ENCODE measurements at places on chromosomes 11 and 22.

DNA sequence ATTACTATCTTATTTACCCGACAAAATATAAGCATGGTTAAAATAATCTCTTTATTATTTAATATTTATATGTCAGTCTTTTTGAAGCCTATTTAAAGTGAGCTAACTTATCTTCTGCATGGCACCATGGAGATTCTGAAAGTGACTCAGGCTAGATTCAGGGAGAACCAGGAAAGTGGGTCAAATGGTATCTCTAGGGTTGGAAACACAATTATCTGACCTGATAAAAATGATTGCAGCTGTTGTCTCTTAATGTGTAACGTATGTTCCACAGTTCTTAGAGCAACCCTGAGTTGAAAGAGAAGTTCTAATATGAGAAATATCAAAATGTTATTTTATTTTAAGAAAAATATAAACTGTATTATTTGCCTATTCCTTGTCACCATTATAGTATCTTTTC, 143.1 kb upstream of the CARD18 start:
- DNase-seq: no peak

- no peak for DNase-seq
Observed at GRCh38 chr22:19619144-19620009, 94.9 kb upstream of the SEPTIN5 start.

GRCh38 chr22:24156141-24156912, 25.0 kb upstream of the SUSD2 start:
- DNase-seq: peak; percentile 58

DNA sequence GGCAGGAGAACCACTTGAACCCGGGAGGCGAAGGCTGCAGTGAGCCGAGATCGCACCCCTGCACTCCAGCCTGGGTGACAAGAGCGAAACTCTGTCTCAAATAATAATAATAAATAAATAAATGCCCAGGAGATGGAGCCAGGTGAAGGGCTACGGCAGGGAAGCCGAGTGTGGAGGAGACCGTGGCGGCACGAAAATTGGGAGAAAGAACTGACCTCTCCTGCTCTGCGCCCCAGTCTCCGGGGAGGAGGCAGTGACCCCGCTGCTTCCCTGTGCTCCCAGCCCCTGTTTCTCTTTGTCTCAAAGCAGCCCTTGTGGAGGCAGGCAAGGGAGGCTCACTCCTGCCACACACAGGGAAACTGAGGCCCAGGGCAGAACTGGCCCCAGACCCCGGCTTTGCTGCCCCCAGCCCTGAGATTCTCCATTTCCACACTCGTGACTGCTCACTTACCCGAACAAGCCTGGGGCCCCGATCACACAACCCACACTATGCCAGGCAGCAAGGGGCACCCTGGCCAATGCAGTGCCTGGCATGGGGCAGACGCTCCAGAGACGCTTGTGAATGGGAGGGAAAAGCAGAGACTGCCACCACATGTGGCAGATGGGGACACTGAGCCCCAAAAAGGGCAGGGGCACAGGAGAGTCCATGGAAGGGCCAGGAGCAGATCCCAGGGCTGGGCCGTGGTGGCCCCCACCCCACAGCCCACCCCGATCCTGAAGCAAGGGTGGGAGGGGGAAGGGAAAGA, 80.4 kb upstream of the PRR5 start:
- DNase-seq: no peak

- no peak for DNase-seq
Observed at GRCh38 chr11:58923300-58923788, 15.9 kb upstream of the GLYATL1 start.

- no peak for DNase-seq
Observed at GRCh38 chr11:14645015-14645912, 1.7 kb downstream of the PDE3B start.

GRCh38 chr11:112024773-112025678, at the start of gene DLAT:
TSS of gene DLAT (plus strand) at chr11:112025408. CDS start at chr11:112025473, 65 bp downstream.
- DNase-seq: peak; percentile 74

DNA sequence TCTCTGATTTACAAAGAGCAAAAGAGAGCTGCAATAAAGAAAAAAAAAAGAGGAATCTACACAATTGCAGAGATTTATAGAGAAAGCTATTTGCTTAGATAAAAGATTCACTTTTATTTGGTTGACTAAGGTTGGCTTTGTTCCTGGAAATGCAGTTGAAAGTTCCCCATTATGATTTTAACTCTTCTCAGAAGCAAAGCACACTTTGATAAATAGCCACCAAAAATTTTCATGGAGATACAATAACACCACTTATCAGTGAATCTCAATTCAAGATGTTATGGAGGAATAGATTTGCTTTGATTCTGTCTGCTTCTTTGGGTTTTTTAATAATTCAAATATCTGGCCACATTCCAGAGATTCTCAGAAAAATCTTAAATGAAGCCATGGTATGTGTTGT, 88.5 kb upstream of the ANO3 start:
- no peak for DNase-seq

DNA sequence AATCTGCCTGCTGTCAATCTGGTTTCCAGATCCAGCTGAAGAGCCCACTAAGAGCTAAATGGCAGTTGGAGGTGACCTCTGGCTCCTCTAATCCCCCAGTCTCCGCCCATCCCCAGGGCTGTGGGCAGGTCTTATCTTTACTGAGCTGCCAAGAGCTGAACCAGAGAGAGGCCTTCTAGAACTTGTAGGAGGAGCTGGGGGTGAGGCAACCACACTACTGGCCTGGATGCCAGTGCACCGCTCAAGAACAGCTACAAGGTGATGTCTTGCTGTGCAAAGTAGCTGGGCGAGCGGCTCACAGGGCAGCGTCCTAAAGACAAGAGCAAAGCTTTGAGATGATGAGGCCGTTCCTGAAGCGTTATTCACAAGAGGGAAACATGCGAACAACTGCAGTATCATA, 374.6 kb downstream of the CTTN start:
- no peak for DNase-seq

GRCh38 chr11:134392953-134393615, 19.0 kb downstream of the B3GAT1 start:
- DNase-seq: no peak

- no peak for DNase-seq
Observed at GRCh38 chr11:116932181-116932580, 94.8 kb upstream of the APOA1 start.

- no peak for DNase-seq
Observed at GRCh38 chr11:119332111-119332765, 2.1 kb upstream of the RNF26 start.

GRCh38 chr22:50150161-50151129, 20.1 kb upstream of the PANX2 start:
- no peak for DNase-seq

Data from activated CD8-positive, alpha-beta memory T cell treated with anti-CD3 and anti-CD28 coated beads for 48 hours (primary cell).